Sciatic nerve (tissue), 2 donors: ENCODE measurements at places on chromosomes 1 and 21.
A peak's percentile ranks its signal among the peaks of the same experiment; 100 is the strongest.

- DNase-seq = peak; percentile 72
These were observed 629 bp downstream of the TAF5L start for GRCh38 chr1:229625071-229625914.

DNA sequence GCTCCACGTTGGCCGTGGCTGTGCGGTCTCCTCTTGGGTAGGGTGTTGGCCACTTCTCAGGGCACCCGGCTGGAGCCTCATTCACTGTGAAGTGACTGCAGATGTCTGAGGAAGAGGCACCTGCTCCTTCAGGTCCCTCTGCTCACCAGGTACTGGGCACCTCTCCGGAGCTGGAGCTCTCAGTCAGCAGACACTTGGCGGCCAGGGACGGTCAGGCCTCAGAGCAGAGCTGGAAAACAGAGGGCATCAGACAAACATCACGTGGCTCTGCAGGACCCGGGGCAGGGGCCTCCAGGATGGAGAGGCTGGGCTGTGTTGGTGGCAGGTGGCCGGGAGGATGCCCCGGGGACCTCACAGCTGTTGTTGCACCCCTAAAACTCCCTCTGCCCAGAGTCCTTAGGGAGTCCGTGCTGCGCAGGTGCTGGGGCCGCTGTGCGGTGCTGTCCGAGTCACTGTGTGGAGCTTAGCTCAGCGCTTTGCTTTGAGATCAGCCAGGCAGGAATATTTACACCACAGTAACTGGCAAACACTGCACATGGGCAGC, 59.7 kb downstream of the SLX9 start:
- no peak for DNase-seq

GRCh38 chr1:40981691-40982448, 2.4 kb downstream of the CTPS1 start:
- DNase-seq = no peak

DNA sequence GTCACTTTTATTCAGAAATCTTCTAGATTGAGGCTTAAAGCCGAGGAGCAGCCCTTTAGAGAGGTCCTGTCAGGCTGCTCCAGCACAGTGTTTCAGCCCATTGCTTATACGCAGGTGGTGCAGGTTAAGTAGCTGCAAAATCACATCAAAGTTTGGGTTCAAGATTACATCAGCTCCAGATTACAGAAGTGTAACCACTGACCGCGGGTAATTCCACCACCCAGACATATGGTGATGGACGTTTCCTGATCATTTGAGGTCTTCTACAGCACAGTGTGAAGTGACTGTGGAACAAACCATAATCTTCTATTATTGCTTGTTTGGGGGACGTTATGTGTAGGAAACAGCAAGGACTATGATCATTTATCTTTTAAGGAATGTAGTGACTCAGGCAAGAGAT, 11.8 kb downstream of the C1orf115 start:
- DNase-seq = no peak

DNA sequence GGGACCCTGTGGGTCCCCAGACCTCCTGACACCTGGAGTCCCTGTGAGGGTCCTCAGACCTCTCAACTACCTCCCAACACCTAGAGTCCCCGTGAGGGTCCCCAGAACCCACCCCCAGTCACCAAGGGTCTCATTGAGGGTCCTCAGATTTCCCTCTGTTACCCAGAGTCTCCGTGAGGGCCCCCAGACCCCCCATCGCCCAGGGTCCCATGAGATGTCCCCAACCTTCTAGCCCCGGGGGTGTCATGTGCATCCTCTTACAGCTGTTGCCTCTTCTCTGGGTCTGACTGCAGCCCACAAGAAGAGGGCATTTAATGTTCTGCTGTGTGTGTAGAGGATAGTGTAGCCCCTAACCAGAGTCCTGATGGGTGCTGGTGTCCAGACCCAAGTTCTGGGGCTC, 2.0 kb upstream of the GJC2 start:
- DNase-seq = no peak

GRCh38 chr1:176691251-176692228, 228.6 kb downstream of the PAPPA2 start:
- DNase-seq = no peak

DNA sequence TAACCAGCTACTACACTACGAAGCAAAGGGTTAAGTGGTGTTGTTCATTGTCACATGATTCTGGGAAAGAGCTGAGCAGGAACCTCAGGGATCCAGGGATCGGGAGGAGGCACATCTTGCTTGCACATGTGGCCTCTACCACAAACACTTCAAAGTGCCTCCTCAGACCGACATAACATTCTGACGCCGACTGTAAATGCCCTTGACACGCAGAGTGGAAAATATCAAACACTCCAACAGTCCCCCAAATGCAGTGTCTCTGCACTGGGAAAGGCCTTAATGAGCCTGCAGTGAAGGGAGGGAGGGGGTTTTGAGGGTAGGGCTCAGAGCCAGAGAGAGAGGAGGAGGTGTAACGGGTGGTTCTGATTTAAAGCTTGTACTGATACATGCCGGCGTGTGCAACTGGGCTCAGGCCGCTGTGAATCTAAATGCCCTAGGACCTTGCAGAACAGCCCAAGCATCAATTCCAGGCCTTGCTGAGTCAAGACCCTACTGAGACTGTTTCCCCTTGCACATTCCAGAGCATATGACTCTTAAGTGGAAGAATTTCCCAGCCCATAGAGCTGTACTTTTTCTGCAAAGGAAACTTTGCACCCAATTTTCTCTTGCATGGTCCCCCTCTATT, 163.7 kb downstream of the NTMT2 start:
- peak; percentile 58 for DNase-seq

- no peak for DNase-seq
These were observed 15.1 kb downstream of the CYP4B1 start for GRCh38 chr1:46813858-46814396.
